WTC11 (cell line): ENCODE measurements at places on chromosomes 13 and 19. TPM values are rescaled to one million over a fixed set of nuclear protein-coding genes. Genes with fewer than 3 reads are reported as not detected.

TTYH1 gene
- total RNA-seq: 35.9 to 38.2 TPM (median 37.1 TPM) in 3 replicates

TMEM150B gene
- total RNA-seq: 0.44 to 0.50 TPM in 2 of 3 replicates, not detected in the other

MCEMP1 gene
- not detected in 3 replicates for total RNA-seq

SIGLEC12 gene
- not detected in 3 replicates for total RNA-seq

SOX1 gene
- total RNA-seq: 0.15 to 0.25 TPM (median 0.18 TPM) in 3 replicates

DNA sequence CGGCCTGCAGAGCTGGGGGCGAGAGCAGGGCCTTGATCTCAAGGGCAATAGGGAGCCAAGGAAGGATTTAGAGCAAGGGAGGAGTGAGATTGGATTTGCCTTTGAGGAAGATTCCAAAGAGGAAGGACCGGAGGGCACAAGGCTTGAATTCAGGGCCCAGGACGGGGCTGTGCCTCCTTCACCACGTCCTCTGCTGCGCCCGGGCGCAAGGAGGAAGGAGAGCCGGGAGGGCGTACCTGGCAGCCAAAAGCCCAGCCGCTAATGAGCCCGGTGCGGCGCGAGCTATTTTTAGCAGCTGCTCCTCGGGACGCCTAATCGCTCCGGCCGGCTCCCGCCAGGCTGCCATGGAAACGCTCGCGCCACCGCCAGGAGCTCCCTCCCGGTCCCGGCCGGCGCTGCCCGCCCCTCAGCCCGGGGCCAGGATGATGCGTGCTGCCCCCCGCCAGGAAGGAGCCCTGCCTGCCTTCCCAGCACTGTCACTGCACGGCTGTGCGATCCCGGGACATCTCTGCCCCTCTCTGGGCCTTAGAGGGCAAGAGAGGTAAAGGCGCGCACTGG lies 31.3 kb downstream of the TINCR start:
- DNase-seq: peak; percentile 91
- peaks cover 21% of the 10 kb centered on the region for H3K4me1 ChIP-seq
- peak overlapping the region; percentile 55 for H3K4me3 ChIP-seq
- peaks cover 12% of the 10 kb centered on the region for H3K36me3 ChIP-seq
- peak overlapping the region; percentile 84 for H3K27ac ChIP-seq

- DNase-seq: no peak
- H3K4me1 ChIP-seq: peaks cover 30% of the 10 kb centered on the region
- peaks cover 33% of the 10 kb centered on the region for H3K27me3 ChIP-seq
Observed at GRCh38 chr13:112638157-112638750, 50.3 kb upstream of the TUBGCP3 start.

GRCh38 chr19:1522838-1523237 lies 1.0 kb upstream of the PLK5 start:
- H3K27me3 ChIP-seq: peaks cover 53% of the 10 kb centered on the region
- H3K36me3 ChIP-seq: no peaks in the 10 kb centered on the region
- no peak overlapping the region for H3K4me3 ChIP-seq
- no peak for DNase-seq
- no peak overlapping the region for H3K27ac ChIP-seq
- H3K4me1 ChIP-seq: peaks cover 5% of the 10 kb centered on the region

DNA sequence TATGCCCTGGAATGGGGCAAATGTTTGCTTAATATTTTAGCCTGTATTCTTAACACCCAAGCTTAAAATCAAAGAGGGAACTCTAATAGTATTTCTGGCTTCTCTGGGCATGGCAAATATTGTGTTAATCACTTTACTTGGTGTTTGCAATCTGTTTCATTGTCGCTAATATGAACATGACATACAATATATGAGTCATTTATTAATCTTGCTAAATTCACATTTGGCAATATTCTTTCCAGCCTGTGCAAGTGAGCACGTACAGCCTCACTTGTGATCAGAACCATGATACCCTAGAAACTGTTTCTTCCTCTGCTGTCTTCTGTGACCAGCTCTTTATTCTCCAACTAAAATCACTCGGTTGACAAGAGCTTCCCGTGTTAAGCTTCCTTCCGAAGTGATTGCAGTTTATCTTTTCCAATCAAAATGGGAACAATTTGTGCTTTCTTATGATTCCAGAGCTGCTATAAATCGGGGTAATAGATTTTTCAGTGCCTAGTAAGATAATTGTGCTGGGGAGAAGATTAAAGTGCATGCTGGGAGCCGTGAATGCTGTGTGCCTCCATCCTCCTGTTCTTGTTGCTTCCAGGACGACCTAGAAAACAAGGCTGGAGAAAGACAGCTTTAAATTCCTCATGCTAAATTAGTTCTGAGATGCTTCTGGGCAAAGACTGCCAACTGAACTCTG lies 153.0 kb upstream of the TMTC4 start:
- H3K4me1 ChIP-seq: peaks cover 15% of the 10 kb centered on the region
- peaks cover 3% of the 10 kb centered on the region for H3K27me3 ChIP-seq

- H3K27ac ChIP-seq: no peak overlapping the region
- DNase-seq: no peak
- H3K27me3 ChIP-seq: no peaks in the 10 kb centered on the region
- no peak overlapping the region for H3K4me3 ChIP-seq
- no peaks in the 10 kb centered on the region; the same call in 1 of the 2 replicates for H3K36me3 ChIP-seq
- H3K4me1 ChIP-seq: peaks cover 47% of the 10 kb centered on the region
Observed at GRCh38 chr13:75795274-75795673, 159.1 kb downstream of the LMO7 start.

DNA sequence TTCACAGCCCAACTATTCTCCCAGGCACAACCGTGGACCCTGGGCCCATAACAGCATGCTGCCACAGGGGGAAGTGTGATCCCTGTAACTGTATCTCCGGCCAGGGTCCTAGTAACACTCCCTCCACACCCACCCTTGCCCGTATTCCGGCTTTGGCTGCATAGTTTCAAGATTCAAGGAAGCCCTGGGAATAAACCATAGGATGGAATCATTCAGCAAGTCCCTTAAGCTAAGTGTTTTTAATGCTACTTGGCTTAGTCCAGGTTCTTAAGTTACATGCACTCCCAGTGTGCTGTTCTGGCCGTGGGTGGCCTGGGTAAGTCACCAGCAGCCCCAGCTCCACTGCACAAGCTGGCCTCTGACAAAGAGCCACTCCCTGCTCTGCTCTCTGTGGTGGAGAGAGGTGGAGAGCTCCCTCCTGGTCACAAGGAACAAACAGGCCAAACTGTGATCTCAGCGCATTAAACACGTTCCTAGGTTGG lies 532.4 kb upstream of the SGCG start:
- peaks cover 8% of the 10 kb centered on the region for H3K4me1 ChIP-seq
- no peaks in the 10 kb centered on the region for H3K36me3 ChIP-seq
- H3K4me3 ChIP-seq: no peak overlapping the region
- peak; percentile 19 for DNase-seq
- no peaks in the 10 kb centered on the region for H3K27me3 ChIP-seq
- H3K27ac ChIP-seq: no peak overlapping the region

- H3K27me3 ChIP-seq: no peaks in the 10 kb centered on the region
- peaks cover 40% of the 10 kb centered on the region for H3K4me1 ChIP-seq
- DNase-seq: no peak
- peak overlapping the region; percentile 89 for H3K27ac ChIP-seq
- no peak overlapping the region for H3K4me3 ChIP-seq
Observed at GRCh38 chr19:37953171-37953917, 46.3 kb downstream of the SIPA1L3 start.

GRCh38 chr19:46745521-46746280 lies at the start of gene FKRP:
FKRP (plus strand) TSS chr19:46746057; CDS start chr19:46755451, 9,394 bp downstream.
- H3K36me3 ChIP-seq: peaks cover 4% of the 10 kb centered on the region
- H3K4me1 ChIP-seq: peaks cover 46% of the 10 kb centered on the region
- H3K4me3 ChIP-seq: peak within 1 kb of the TSS; percentile 96
- H3K27me3 ChIP-seq: no peaks in the 10 kb centered on the region
- peak within 1 kb of the TSS; percentile 84 for H3K27ac ChIP-seq
- DNase-seq: peak; percentile 47

DNA sequence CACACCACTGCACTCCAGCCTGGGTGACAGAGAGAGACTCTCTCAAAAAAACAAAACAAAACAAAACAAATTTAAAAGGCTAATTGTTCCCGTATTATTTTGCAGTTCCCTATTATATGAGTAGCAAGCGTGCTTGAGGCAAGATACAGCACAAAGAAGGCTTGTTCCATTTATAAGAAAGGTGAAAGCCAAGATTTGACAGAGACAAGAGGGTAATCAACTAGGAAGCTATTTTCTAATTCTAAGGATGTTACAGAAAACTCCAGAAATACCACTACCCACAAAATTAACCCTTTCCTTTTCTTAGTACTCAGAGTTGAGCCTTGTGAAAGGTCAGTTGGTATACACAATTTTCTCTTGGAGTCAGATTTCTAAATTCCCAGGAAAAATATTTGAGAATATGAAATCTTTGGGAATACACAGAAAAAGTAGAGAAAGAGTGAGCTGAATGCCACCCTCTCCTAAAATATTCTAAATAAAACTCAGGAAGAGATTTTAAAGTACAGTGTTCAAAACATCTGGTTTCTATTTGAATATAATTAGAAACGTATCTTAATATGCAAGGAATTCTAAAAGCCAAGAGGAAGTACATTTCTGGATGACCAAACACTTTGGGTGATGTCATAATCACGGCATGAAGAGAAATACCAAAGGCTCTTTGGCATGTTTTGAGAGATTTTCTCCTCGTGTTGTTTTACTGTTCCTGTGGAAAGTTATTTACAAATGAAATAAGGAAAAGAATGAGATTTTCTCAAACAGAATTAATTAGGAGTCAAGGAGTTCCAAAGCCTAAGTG lies 63.0 kb upstream of the FLT1 start:
- H3K4me3 ChIP-seq: no peak overlapping the region
- H3K36me3 ChIP-seq: no peaks in the 10 kb centered on the region

- H3K36me3 ChIP-seq: no peaks in the 10 kb centered on the region
- no peak for DNase-seq
- H3K4me1 ChIP-seq: peaks cover 39% of the 10 kb centered on the region
- H3K27ac ChIP-seq: peak overlapping the region; percentile 70; the same call in 1 of the 2 replicates
Observed at GRCh38 chr19:42250183-42250665, 4.7 kb downstream of the ERF start.

DNA sequence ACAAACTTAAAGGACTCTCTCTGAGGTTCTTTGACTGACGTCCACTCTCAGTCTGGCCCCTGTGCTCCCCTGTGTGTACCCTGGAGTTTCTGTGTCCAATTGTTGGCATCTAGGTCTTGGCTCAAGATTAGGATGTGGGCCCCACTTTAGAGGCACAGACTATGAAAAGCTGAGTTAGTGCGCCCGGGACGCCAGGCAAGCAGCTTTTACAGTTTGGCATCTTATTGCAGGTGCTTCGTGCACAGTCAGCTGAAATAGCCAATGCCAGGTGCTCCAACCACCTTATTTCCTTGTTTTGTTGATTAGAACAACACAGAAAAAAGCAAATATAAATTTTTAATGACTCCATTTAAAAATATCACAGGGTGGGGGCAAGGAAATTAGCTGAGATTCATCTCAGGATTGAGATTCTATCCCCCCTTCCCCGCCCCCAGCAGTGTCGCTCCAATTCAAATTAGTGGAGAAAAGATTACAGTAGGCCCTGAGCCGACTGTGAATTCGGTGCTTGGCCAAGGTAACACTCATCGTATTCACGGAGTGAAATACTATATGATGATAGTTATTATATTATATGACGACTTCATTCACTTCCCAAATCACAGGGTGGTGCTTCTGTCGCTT lies 4.3 kb downstream of the SOX1 start:
- H3K36me3 ChIP-seq: no peaks in the 10 kb centered on the region
- H3K4me3 ChIP-seq: peak overlapping the region; percentile 68
- DNase-seq: no peak
- H3K27ac ChIP-seq: no peak overlapping the region
- peaks cover 72% of the 10 kb centered on the region for H3K27me3 ChIP-seq

DNA sequence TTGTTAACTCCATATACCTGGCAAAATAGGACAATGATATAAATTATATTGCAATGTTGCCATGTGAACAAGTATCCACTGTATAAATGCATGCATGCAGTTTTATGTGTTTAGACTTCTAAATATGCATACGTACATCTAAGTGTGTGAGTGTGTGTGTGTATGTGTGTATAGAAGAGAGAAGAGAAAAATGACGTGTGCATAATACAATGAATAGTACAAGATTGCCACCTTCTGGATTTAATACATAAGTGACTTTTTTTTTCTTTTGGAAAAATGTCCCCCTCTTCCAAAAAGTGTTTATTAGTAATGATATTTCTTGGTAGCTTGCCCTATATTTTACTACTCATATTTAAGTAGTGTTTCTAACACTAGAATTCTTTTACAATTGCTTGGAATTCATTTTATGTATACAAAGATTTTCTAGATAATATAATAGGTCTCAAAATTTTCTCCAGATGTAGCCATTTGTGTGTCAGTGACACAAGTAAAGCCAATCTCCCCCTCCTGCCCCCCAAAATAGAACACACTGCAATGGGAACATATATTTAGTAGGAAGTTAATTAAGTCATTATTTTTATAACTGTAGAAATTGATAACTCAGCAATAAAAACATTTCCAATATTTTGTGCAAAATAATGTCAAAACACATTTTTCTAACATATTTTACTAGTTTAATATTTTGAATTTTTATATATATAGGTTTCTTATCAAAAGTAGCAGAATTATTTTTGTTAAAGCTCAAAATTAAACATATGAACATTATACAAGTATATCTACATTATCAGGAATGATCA lies 783.3 kb upstream of the ATXN8OS start:
- H3K36me3 ChIP-seq: no peaks in the 10 kb centered on the region
- H3K4me3 ChIP-seq: no peak overlapping the region
- no peak overlapping the region for H3K27ac ChIP-seq
- DNase-seq: no peak
- H3K4me1 ChIP-seq: peaks cover 19% of the 10 kb centered on the region

DNA sequence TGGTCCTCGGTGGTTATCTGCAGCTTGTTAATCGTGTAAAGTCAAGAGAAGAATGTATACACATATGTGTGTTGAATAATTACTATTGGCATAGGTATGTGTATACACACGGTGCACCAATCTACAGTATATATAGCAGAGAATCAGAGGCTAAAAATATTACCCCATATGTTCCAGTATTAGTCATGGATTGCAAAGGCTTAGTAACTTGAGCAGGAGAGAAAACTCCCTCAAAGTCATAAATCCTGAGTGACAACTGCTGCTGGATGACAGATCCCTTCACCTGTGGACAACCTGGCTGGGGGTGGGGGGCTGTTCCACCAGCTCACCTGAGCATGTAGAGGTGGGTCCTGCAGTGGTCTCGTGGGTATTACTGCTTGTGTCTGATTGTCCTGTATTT lies 185.0 kb downstream of the ZNF536 start:
- H3K4me3 ChIP-seq: no peak overlapping the region
- H3K36me3 ChIP-seq: no peaks in the 10 kb centered on the region
- H3K4me1 ChIP-seq: peaks cover 59% of the 10 kb centered on the region
- no peak for DNase-seq
- peaks cover 3% of the 10 kb centered on the region; the same call in 1 of the 2 replicates for H3K27me3 ChIP-seq
